ENCODE measurements at places on chromosomes 3 and 15.

GRCh38 chr3:27673701-27674100 is 48.4 kb downstream of the EOMES start:
- H3K27me3 ChIP-seq = no peaks in the 10 kb centered on the region
- no peak for DNase-seq
- H3K4me3 ChIP-seq = no peak overlapping the region
- H3K36me3 ChIP-seq = no peaks in the 10 kb centered on the region

- DNase-seq = no peak
- H3K27ac ChIP-seq = no peak overlapping the region
- no peaks in the 10 kb centered on the region for H3K4me1 ChIP-seq
- no peaks in the 10 kb centered on the region for H3K27me3 ChIP-seq
Measured at GRCh38 chr3:35484929-35485530, 154.3 kb upstream of the ARPP21 start.

DNA sequence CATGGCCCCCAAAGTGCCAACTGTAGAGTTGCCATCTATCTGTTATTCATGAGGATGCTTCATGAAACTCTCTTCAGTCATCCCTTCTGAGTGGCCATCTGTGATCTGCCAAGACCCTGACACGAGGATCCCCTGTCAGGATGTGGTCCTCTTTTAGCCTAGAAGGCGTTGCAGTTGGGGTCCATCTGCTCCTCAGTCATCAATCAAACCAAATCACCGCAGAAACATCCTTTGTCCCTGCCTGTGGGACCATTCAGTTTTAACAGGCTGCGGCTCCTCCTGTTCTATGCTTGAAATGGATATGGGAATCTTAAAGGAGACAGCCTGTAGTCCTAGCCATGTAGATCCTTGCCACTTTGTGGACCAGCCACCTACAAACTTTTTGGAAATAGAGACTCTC is 5.9 kb upstream of the RPS27L start:
- DNase-seq = no peak
- H3K27ac ChIP-seq = no peak overlapping the region
- no peaks in the 10 kb centered on the region for H3K27me3 ChIP-seq
- no peaks in the 10 kb centered on the region for H3K36me3 ChIP-seq
- H3K4me1 ChIP-seq = no peaks in the 10 kb centered on the region

DNA sequence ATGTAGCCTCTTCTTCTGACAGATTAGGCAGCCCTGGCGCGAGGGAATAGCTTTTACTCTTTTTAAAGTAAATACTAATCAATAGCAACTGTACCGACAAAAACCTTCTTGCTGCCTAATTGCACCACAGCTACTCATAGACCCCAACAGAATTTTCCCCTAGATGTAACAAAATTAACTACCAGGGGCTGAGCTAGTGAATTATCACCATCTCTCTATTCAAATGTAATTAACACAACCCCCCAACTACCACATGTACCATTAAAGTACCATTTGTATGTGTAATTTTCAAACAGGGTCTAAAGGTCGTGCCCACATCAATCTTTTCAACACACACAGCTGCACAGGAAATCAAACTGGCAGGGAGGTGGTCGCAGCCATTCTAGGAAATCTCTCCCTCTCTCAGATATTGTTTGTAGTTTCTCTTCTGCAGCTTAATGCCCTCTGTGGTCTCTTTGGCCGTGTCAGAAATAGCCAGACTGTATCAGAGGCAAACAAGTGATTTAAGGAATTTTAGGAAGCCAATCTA is 322.9 kb downstream of the RORA start:
- no peaks in the 10 kb centered on the region for H3K36me3 ChIP-seq
- H3K4me1 ChIP-seq = no peaks in the 10 kb centered on the region
- H3K4me3 ChIP-seq = no peak overlapping the region
- no peaks in the 10 kb centered on the region for H3K27me3 ChIP-seq
- no peak for DNase-seq
